Lung (tissue), 17 donors: ENCODE measurements at places on chromosomes 2 and 18. TPM values are rescaled to one million over a fixed set of nuclear protein-coding genes. Genes with fewer than 3 reads are reported as not detected.

- DNase-seq = no peak
These were observed 316.4 kb downstream of the DSEL start for GRCh38 chr18:67199993-67200617.

DNA sequence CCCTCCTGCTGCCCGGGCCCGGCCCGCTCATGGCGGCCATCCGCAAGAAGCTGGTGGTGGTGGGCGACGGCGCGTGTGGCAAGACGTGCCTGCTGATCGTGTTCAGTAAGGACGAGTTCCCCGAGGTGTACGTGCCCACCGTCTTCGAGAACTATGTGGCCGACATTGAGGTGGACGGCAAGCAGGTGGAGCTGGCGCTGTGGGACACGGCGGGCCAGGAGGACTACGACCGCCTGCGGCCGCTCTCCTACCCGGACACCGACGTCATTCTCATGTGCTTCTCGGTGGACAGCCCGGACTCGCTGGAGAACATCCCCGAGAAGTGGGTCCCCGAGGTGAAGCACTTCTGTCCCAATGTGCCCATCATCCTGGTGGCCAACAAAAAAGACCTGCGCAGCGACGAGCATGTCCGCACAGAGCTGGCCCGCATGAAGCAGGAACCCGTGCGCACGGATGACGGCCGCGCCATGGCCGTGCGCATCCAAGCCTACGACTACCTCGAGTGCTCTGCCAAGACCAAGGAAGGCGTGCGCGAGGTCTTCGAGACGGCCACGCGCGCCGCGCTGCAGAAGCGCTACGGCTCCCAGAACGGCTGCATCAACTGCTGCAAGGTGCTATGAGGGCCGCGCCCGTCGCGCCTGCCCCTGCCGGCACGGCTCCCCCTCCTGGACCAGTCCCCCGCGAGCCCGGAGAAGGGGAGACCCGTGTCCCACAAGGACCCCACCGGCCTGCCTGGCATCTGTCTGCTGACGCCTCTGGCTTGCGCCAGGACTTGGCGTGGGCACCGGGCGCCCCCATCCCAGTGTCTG, 767 bp downstream of the RHOB start:
- peak; percentile 77 for DNase-seq

DNA sequence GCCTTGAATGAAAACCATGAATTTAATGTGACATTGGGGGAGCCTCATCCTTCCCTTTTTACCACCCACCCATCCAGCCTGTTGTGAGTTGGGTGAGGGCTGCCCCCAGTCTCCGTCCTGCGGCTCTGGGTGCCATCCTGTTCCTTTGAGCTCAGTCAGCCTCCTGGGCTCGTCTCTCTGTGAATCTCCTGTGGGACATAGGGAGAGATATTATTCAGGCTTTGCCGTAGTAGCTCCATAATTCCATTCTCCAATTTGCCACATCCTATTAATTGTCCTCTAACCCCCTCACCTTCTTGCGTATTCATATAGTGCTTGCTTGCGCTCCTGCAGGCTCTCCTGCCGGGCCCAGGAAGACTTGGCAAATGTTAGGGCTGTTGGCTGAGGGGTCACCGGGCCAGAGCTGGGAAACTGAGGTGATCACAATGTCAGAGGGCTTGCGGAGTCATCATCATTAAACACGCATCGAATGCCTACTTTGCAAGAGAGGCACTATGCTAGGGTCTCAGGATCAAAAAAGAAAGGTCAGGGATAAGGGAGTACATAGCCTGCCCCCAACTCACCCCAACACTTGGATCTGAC, 709 bp upstream of the DQX1 start:
- no peak for DNase-seq

- no peak for DNase-seq
These were observed 53.7 kb downstream of the BCL11A start for GRCh38 chr2:60499651-60500265.

DNA sequence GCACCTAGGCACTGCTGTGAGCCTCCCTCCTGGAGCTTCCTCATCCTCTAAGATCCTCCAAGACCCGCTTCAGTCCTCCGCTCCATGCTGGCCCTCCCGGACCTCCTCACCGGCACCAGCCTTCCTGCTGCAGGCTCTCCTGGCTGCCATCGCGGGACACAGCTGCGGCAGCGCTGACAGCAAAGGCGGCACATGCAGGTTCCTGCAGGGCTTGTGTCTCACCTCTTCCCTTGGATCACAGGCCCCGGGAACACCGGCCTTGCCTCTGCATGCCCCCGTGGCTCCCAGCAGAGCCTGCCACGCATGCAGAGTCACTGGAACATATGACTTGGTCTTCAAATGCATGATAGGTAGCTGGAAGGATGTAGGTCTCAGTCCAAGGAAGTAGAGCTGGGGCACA, 67.2 kb downstream of the PTGR3 start:
- DNase-seq = no peak

DNA sequence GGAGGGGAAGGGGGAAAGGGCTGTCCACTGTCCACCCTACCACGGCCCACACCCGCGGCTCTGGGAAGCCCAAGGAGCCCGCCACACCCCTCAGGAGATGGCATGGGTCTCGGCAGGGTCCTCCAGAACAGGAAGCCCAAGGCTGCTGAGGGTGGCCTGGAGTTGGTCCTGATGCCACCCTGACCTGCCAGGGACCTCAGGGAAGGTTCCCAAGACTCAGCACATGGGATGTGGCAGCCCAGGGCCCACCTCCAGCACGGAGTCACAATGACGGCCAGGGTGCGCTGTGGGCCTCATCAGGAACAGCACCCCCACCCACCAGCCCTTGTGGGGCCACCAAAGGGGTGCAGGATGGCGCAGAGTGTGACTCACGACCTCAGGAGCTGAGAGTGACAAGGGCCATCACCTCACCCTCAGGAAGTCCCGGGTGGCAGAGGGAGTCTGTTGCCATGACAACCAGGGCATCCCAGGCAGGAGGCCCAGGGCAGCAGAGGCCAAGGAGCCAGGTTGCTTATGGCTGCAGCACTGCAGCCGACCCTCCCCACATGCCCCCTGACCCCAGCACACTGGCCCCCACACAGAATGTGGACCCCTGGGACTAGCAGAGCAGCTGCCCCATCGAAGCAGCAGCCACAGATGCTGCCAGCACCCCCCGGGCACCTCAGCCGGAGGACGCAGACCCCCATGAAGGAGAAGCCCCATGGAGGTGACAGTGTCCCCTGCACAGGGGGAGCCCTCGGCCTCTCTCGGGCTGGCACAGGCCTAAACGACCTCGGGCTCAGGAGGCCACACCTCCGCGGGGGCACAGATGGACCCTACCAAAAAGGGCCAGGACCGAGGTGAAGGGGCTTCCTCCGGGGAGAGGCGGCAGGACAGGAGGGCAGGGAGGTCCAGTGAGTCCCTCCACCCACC, 34.3 kb downstream of the KIF1A start:
- DNase-seq = no peak

DNA sequence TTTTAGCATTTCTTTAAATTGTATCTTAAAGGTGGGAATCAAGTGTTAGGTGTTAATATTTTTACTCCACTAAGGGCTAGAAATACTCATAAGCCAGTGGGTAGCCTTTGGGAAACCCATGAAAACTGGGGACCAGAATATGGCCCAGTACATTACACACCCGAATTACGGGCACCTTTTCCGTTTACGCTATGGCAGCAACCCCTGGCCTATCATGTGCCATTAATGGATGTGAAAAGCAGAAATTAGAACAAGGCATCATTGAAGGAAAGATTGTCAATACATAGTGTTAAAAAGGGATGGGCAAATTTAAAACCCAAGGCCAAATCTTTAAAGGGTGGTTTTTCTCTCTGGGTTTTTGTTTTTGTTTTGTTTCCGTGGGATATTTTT, 781 bp downstream of the FARP2 start:
- DNase-seq = no peak

- DNase-seq = no peak
These were observed 11.5 kb downstream of the DPP4 start for GRCh38 chr2:162062559-162062958.

DNA sequence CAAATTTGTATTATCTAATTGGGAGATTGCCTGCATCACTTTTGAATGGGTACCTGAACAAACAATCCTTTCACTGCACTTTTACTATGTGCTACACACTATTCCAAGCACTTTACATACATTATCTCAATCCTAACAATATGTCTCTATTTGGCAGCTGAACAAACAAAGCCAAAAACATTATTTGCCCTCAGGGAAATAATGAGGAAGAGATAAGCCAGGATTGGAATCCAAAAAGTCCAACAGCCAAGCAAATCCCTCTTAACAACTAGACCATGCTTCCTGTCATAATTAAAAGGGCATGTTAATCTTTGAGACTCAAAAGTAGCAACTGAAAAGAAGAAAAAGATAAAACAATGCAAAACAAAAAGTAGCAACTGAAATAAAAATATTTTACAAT, 32.1 kb downstream of the RPRD1A start:
- no peak for DNase-seq

GRCh38 chr2:142873831-142874287, 3.6 kb upstream of the KYNU start:
- no peak for DNase-seq

- no peak for DNase-seq
These were observed 208.1 kb downstream of the NCKAP5 start for GRCh38 chr2:133360190-133360589.

DNA sequence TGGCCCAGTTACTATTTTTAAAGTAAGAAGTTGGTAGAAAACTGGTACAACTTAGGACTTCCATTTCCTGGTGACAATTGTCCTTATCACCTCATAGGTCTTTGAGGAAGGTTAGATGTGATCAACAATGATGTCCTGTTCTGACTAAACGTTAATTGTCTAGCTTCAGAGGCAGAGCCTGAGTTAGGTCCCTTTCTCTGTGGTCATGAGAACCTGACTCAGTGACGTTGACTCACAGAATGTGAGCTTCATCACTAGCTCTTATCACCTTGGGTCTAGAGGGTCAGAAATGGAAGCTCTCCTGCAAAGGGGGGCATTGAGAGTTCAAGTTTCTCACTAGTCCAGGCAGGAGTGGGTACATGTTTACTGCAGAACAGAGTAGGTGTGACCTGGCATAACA, 60.6 kb upstream of the ATP8B1 start:
- DNase-seq = no peak

DNA sequence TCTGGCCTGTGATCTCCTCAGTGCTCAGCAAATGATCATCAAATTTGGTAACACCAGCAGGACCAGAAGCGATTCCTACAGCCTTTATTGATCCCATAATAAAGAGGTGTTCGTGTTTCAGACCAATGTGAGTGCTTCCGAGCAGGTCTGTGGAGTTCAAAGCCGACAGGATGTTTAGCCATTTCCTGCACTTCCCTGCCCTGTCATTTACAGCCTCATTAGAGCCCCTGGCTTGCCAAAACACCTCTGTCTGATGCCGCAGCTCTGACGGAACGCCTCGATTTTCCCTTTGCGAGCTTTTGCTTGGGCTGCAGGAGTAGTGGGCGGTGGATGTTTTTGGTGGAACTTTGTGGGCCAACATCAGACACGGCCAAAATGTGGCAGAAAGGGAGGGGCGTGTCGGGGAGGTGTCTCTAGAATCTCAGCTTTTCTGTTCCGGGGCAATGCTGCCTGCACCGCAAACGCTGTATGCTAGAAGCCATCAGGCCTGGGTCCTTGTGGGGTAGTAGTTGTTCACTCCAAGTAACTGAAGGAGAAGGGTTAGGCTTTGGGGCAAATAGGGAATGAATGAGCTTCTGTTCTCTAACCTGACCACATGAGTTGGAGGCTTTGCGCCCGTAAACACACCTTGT, 26.1 kb upstream of the INHBB start:
- DNase-seq = no peak

DNA sequence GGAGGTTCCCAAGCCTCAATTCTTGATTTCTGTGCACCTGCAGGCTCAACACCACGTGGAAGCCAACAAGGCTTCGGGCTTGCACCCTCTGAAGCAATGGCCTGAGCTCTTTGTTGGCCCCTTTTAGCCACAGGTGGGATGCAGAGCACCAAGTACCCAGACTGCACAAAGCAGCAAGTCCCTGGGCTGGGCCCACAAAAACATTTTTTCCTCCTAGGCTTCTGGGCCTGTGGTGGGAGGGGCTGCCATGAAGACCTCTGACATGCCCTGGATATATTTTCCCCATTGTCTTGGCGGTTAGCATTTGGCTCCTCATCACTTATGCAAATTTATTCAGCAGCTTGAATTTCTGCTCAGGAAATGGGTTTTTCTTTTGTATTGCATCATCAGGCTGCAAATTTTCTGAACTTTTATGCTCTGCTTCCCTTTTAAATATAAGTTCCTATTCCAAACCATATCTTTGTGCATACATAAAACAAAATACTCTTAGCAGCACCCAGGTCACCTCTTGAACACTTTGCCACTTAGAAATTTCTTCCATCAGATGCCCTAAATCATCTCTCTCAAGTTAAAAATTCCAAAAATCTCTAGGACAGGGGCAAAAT, 9.0 kb upstream of the MATN3 start:
- no peak for DNase-seq

- DNase-seq = no peak
These were observed 730.8 kb downstream of the DCC start for GRCh38 chr18:53070788-53071187.

DNA sequence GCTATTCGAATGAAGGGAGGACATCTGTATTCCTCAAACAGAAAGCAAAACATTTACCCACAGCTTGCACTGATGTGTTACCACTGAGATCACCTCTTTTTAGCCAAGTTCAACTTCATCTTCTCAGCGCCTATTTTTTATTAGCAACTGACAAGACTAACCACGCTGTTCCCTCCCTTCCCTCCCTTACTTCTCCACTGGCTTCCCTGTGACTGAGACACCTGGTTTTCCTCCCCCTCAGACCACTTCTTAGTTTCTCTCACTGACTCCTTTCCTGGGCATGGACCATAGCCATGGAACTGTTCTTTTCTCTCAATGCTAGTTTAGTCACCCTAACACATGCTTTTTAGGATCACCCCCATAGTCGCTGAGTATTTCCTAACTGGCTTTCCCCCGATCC, 3.3 kb downstream of the L3MBTL4 start:
- no peak for DNase-seq

- peak; percentile 93 for DNase-seq
These were observed 77.5 kb downstream of the CDK15 start for GRCh38 chr2:201883606-201884369.

GRCh38 chr18:34315591-34316352, 91.1 kb upstream of the NOL4 start:
- no peak for DNase-seq

DNA sequence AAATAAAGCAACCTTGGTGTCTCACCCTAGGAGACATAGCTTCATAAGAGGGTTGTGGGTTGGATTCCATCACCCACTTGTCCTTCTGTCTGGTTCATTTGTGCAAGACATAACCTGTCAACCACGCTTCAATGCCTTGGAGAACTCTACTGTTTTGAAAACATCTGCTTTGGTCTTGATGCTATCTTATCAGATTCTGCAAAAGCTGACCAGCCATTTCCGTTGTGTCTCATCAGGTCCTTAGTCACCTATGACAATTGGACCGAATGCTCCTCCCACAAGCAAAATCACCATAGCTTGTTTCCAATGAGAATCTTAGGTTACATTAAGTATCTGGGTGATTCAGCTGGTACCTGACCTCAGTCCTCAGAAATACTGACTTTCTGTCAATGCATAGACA, 35.4 kb downstream of the STAT4 start:
- no peak for DNase-seq

Gene MAP2
- total RNA-seq = 18.7 TPM

Gene PRKCE
- total RNA-seq = 46.0 TPM

Gene YES1
- total RNA-seq = 61.7 TPM

Gene NEDD4L
- 177 TPM for total RNA-seq

Gene CD207
- total RNA-seq = 0.86 TPM

Gene B3GNT7
- 73.7 TPM for total RNA-seq

Gene CYP27C1
- 2.9 TPM for total RNA-seq

Gene TAF1B
- 46.3 TPM for total RNA-seq

Gene CYRIA
- total RNA-seq = 23.6 TPM
